ENCODE measurements at places on chromosomes 3 and 15. TPM values are rescaled to one million over a fixed set of nuclear protein-coding genes. Genes with fewer than 3 reads are reported as not detected.

DNA sequence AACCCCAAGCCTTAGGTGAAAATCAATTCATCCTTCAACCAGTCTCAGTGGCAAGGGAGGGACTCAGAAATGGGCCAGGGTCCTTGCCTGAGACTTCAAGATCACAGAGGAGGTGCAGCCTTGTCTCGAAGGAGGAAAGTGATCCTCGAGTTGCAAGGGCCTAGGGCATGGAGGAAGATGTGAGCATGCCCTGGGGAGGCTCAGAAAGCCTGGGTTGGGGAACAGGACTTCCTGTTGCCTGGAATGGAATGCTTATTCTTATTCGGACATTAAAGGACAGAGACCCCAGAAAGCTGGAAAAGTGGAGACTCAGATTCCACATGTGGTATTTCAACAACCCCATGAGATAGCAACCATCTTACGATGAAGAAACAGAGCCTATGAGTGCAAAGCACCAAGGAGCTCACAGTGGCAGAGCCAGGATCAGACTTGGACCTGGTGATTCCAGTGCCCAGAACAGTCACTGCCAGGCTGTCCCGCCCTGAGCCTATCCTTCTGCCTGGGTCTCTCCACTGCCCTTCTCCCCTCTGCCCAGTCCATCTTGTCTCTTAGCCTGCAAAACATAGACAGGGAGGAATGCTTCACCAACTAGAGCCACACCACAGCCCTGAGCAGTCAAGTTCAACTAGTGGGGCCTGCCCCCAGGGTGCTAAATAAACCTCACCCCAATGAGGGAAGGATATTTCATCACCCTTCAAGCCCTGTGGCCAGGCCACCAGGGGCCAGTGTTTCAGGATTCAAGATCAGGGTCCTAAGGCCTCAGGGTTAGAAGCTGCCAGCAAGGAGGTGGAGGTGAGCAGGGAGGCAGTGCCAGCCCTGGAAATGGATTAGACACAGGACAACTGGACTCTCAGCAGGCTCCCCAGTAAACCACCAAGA is 21.9 kb downstream of the DAPK2 start:
- DNase-seq: peak; percentile 71

DNA sequence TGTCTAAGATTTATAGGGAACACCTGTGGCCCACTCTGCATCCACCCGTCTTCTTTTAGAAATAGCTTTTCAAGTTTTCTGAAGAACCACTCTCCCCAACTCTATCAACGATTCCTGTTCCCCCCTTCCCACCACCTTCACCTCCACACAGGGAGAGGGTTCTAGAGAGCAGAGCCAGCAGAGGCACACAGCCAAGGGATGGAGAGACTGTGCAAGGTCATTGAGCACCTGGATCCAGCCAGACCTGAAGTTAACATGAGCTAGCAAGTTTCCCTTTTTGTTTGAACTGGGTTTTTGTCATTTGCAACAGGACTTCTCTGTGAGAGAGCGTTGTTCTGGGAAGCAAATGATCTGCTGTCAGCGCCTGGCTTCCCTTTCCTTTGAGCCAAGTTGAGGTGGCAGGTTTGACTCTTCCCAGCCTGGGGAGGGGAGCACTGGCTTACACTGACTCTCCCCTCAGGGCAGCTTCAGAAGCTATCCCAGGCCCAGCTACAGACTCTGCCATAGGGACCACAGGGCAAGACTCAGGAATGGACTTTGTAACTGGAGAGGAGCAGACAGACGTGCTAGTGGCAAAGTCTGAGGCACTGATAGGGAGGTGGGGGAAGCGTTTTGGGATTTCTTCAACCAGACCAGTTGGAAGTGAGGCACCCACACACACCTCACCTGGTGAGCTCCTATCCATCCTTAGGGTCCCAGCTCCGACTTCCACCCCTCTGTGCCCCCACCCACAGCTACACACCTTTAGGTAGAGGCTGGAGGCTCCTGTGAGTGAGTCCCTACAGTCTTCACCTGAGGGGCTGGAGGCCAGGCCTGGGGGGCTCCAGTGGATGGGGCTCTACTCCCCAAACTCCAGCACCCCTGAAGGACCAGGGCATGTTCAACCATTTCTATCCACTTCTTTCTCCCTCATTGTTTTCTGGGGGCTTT is 19.4 kb upstream of the PLXNA1 start:
- no peak for DNase-seq

- DNase-seq: peak; percentile 66
These were observed 257.5 kb downstream of the LRTM1 start for GRCh38 chr3:54670201-54671000.

SLC28A2 gene
- 4.4 TPM for total RNA-seq

GRCh38 chr15:66284271-66284670 is 9.1 kb upstream of the DIS3L start:
- DNase-seq: no peak

- DNase-seq: no peak
These were observed 40.1 kb downstream of the LSAMP start for GRCh38 chr3:116405231-116405630.

ATOSA gene
- 48.8 TPM for total RNA-seq

DNA sequence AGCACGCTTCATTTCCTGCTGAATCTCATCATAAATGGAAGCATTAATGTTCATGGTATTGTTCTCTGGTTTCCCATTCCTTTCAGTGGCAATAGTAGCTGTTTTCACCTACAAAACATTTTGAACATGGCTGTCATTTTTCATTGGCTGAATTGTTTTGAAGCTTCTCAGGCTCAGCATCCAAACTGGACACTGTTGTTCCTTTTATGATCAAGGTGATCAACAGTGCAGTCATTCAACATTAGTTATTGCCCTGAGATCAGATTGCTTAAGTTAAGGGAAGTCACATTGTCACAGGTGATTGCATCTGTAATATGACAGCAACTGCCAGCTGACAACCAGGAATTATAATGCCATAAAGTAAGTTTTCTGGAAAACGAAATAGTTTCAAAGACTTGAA is 46.9 kb downstream of the SATB1 start:
- DNase-seq: no peak

- no peak for DNase-seq
These were observed 19.1 kb upstream of the B3GNT5 start for GRCh38 chr3:183233966-183234365.

DNA sequence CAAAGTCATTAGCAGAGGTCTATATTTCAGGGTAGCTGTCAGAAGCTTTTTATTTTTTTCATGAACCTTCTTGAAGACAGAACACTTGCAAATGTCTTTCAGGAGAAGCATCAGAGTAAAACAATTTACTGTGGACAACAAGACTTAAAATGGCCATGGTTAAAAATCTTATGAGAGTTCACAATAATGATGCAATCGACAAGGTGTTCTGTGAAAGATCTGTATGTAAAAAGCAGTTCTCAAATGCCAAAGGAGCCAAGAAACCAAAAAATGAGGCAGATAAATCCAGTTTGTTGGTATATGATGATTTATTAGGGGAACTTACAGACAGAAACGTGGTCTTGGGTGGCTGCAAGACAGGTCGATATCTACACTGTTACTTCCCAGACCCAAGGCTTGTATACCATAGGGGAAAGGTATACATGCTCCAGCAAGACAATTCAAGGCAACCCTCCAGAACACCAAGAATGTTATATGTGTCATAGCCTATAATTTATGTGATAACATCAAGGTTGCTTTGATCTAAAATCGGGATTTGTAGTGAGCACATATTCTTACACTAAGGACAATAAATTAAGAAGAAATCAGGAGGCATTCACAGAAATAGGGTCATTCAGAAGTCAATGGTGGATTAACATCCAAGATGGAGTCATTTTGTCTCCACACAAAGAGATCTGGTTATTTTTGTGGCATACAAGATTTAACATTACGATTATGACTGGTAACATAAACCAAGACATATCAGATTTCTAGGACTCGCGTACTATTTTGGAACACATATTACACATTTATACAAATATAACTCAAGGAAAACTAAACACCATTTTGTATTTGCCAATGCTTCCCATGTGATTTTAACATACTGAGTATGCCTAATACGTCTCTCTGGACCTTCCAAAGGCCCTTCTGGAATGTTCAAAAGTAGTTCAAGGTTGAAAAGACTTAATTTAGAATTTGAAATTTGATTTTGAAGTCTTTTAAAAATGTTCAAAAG is 316.4 kb downstream of the THSD4 start:
- DNase-seq: no peak

DNA sequence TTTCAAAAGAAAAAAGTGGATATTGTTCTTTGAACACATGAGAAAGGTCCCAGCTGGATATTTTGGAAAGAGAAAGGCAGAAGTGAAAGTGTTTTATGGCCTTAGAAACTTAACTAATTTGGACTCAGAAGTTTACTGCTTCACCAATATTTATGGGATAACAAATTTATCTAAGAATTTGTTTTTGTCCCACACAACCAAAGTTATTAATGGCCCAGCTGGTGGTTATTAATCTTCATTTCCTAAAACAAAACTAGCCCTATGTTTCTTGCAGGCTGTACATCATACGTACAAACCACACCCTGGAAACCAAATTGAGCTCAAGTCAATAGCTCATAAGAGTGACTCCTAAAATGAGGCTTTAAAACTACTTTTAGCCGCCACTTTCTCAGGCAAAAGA is 372.9 kb upstream of the LMCD1 start:
- no peak for DNase-seq

OR5K2 gene
- total RNA-seq: not detected

DNA sequence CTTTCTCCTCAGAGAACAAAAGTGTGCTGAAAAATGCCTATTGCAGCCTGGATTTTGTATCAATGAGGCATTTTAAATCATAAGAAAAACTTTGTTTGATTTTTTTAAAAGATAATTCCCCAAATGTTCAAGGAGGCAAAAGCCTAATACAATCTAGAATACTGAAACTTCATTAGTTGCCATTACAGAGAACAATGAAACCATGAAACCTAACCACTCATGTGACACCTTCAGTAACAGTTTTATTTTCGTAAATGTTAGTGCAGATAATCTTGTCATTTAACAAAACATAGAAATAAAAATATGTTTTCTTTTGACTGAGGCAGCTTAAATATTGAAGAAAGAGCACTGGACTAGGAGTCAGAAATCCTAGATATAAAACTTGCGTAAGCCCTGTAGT is 655.9 kb downstream of the RBMS3 start:
- no peak for DNase-seq

GRCh38 chr15:58666957-58667356 is 82.5 kb downstream of the ADAM10 start:
- DNase-seq: no peak

GRCh38 chr3:52831500-52832301 is 1.2 kb upstream of the ITIH4 start:
- no peak for DNase-seq

PRSS50 gene
- total RNA-seq: 0.63 TPM

- DNase-seq: no peak
These were observed 139.9 kb upstream of the TLE3 start for GRCh38 chr15:70237626-70238025.

GRCh38 chr3:152301745-152302181 is 33.0 kb downstream of the MBNL1 start:
- DNase-seq: no peak

- DNase-seq: peak; percentile 44
These were observed 20.4 kb downstream of the IGF1R start for GRCh38 chr15:98668566-98669308.

GRCh38 chr3:161042023-161042501 is 63.1 kb downstream of the B3GALNT1 start:
- no peak for DNase-seq

DNA sequence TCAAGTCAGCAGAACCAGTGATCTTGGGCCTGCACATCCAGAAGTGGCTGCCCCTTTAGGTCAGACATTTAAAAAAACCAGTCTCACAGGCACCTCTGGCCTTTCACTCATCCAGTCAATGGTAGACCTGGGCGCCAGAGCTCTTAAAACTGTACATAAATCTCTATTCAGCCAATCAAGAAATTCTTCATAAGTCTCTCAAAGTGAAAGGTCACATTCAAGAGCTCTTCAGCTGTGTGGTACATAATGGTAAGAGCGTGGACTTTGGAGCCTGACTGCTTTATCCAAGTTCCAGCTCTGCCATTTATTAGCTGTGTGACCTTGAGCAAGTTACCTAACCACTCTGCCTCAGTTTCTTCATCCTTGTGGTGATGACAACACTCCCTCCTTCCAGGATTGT is 22.3 kb upstream of the MORF4L1 start:
- DNase-seq: no peak

SPINK8 gene
- total RNA-seq: not detected

- no peak for DNase-seq
These were observed 174.7 kb upstream of the SLC24A5 start for GRCh38 chr15:47945872-47946650.

GRCh38 chr3:56783644-56784447 is 17.9 kb downstream of the ARHGEF3 start:
- DNase-seq: no peak

STRC gene
- total RNA-seq: 0.20 TPM

GRCh38 chr3:79148786-79149185 is 619.0 kb downstream of the ROBO1 start:
- no peak for DNase-seq

DNA sequence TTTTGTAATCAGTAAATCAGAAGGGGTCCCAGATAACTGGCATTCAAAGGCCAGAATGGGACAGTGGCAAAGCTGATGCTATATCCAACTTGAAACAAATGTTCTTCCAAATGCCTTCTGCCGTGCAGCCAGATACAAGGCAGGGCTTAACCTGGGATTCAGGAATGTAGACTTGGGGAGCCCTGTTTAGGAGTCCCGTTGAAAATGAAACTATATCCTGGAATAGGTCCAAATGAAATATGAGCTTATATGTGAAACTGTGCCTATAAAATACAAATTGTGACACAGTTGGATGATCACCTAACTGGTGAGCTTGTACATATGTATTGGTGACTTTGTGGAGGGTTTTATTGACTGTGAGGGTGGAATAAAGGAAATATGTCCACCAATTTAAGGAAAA is 28.7 kb downstream of the FRMD4B start:
- DNase-seq: no peak

- DNase-seq: peak; percentile 31
These were observed 32.0 kb downstream of the AMOTL2 start for GRCh38 chr3:134342259-134342658.

ABCF3 gene
- total RNA-seq: 57.8 TPM

GRCh38 chr15:57797568-57798267 is 91.2 kb downstream of the POLR2M start:
- DNase-seq: no peak

- DNase-seq: no peak
These were observed 259.2 kb downstream of the CD47 start for GRCh38 chr3:107831590-107831989.
